Nucleus accumbens (tissue), 56 donors: ENCODE measurements at places on chromosomes 6 and 20.

DNA sequence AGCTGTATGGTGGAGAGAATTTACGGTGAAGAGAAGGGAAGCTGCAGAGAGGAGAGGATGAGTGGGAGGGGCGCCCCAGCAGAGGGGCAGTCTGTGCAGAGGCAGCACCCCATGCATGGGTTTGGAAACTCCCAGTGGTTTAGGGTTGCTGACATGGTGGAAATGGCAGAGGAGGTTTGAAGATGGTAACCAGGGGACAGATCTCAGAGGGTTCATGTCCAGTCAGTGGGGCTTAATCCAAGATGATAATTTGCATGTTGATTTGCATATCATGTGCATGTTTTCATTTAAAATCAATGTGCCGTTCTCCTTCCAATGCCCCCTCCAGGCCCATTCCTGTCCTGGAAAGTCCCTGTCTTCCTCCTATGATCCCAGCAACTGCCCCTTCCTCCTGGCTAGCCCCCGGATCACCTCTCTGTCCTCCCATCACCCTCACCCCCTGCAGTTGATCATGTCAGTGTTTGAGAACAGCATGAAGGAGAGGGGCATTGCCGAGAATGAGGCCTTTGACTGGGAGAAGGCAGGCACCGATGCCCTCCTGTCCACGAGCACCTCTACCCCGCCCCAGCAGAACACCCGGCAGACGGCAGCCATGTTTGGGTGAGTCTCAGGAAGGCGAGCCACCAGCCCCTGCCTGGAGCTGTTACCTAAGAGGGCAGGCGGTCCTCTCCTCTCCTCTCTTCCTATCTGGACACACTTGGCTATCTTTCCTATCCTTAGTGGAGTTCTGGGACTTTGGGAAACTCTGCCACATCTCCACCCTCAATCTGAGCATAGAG lies 14.3 kb downstream of the TTBK1 start:
- no peak for DNase-seq

- DNase-seq, result no peak
Observed at GRCh38 chr6:7917729-7918128, 7.1 kb upstream of the TXNDC5 start.

GRCh38 chr6:107718341-107718740 lies 105.8 kb downstream of the SCML4 start:
- DNase-seq, result no peak

DNA sequence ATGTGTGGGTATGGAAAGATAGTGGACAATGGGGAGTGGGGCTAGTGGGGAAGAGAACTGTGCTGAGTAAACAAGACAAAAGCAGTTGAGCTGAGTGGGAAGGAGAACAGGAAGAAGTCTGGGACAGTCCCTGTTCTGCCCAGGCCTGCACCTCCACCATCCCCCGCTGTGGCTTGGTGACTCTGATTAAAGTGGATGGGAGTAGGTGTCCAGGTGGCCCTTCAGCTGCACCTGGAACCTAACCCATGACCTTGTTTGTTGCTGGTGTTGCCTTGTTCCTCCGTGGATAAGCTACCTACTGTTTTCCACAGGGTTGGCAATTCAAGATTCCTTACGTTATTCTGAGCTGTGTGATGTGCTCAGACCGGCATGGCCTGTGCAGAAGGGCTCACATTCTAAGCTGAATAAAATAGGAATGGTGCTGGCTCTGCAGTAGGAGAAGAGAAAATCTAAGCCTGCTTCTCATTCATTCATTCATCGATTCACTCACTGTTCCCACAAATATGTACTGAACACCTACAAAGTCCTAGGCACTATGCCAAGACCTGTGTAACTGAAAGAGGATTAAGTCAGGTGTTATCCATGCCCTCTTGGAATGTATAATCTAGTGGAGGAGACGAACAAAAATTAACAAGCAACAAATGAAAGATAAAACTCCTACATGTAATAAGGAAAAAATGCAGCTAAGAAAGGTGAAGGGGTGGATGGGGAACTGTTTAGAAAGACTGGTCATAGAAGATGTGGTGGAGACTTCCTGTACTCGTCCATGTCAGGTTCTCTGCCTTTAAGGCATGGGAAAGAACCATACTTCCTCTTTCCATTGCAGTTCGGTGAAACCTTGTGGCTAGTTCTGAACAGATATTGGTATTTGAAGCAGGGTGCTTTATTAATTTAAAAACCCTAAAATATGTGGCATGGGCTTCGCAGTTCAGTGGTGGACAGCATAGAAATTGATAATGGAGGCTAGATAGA lies 10.1 kb upstream of the CALHM6 start:
- DNase-seq, result no peak

DNA sequence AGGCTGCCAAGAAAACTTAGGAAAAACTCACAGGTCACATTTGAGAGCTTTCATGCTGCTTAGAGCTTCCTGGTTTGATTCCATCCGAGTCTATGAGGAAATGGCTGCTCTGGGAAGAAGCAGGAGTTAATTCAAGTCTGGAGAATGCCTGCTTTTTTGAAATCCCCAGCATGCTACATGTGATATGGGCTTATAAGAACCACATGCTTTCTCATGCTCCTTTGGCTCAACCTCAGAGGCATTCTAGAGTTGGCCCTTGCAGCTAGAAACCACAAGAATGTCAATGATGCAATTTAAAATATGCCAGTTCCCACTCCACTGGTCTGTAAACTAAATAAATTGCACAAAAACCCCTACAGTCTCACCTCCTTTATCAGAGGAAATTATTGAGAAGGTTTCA lies 142.9 kb upstream of the OLIG3 start:
- no peak for DNase-seq
